NCI-H2029 (cell line): ENCODE measurements at places on chromosomes 5 and 9.
A peak's percentile ranks its signal among the peaks of the same experiment; 100 is the strongest.

DNA sequence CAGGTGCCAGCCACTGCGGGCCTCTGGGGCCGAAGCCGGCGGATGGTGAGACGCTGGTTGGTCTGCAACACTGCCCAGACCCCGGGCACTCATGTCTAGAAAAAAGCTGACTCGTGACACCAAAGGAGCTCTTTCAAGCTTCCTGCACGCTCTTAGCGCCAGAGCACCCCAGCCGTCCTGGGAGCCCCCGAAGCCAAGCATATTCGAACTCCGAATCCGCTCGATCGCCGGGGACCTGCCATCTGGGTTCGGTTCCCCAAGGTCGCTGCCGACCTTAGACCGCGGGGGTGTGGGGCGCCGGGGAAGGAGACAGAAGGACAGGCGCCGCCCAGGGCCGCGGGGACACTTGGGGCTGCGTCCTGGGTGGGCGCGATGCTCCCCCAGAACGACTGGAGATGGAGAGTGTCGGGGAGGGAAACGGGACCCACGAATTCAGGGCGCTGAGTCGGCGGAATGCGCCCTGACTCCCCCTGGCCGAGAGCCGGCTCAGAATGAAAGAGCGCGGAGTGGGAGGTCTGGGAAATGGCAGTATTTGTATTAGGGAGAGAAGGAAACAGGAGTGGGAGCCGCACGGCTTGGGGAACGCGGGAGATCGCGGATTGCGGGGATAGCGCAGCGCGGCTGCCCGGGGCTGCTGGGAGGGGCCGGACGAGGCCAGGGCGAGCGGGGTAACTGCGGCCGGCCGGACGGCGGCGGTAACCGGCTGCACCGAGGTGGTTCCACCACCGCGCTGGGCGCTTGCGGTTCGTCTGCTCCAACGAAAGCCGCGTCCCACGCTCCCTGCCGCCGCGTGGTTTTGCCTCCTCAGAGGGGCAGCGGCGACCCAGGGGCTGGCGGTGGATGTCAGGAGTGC is 20.1 kb upstream of the MARCHF6 start:
- DNase-seq: peak; percentile 24

DNA sequence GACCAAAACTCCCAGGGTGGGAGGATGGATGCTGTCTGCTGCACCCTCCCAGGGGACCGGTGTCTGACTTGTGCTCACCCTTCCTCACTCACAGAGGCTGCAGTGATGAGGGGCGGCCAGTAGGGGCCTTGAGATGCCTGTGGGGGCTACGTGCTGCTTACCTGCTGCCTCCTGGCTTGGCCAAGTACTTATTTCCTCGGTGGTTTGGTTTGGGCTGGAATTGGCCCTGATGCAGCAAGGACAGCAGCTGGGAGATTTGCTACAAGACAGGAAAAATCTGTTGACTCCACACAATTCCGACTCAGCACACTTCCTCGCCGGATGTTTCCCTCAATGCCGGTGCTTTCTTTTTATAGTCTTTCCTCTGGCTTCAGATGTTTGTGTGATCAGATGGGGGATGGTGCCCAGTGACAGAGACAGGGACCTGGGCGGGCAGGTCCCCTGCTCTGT is 6.6 kb downstream of the PCDH12 start:
- no peak for DNase-seq

DNA sequence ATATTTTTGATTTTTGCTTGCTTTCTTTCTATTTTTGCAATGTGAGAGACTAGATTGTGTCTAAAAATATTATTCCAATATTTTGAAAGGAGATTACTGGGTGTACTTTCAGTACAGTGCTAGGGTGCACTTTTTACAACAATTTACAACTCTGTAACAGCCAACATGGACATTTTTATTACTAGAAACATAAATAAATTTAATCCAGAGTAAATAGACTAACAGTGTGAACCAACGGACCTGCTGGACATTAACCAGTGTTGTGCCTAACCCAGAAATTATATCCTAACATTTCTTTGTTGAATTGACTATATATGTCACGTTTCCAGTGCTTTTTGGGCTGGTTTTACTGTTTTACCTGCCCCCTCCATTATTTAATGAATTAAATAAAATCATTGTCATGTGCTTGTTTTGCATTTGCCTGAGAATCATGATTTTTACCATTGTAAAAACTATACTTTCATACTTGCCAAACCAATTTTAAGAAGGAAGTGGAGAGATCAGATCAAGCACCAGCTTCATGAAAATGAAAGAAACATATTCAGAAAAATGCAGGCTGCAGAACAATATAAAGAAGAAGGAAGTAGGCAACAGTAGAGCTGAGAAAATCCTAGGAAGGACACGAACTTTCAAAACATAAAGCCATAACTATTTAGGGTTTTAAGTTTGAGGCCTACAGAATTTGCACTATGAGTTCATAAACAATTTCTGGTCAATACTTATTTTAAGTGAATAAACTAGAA is 400.8 kb upstream of the PIK3R1 start:
- DNase-seq: no peak

DNA sequence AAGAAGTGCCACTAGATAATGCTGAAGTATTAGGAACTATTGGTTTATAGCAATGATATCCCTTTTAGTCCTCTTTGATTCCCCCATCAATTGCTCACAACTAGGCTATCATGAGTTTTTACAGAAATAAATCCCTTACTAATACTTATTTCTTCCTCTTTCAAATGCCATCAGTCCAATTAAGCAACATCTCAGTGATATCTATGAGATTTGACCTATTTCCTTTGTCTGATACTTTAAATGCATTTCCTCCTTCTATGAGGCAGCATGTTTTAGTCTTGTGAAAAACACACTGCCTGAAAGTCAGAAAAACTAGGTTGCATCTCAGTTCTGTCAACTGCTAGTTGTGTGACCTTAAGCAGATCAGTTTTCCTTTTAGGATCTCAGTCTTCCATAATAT is 101.6 kb downstream of the FBXW11 start:
- no peak for DNase-seq

DNA sequence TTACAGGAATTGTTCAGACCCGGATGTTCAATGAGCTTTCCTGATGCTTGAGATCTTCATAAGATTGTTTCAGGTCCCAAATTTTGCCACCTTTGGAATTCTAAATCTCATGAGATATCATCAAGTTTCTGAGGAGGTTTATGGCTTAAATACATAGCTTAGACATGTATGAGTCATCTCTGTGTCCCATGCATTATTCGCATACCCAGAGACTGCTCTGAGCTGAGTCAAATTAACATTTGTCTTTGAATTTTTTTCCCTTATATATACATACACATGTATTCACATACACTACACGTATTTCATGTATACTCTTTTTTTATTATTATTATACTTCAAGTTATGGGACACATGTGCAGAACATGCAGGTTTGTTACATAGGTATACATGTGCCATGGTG is 744.6 kb downstream of the BRINP1 start:
- no peak for DNase-seq

DNA sequence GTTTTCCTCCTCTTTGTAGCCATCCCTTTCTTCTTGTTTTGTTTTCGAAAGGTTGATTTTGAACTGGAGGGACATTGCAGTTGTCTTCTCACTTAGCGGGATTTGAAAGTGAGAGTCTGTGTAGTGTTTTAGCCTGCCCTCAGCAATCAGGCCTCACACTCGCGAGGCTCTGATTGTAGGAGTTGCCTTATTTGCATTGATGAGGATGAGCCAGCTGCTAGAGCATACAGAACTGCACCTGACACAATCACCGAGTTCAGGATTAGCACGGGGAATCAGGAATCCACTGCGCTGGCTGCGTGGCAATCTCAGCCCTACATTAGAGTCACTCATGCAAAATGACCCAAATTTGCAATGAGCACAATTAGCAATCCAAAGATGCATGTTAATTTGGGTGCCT is 122.5 kb upstream of the TMEM161B start:
- no peak for DNase-seq

DNA sequence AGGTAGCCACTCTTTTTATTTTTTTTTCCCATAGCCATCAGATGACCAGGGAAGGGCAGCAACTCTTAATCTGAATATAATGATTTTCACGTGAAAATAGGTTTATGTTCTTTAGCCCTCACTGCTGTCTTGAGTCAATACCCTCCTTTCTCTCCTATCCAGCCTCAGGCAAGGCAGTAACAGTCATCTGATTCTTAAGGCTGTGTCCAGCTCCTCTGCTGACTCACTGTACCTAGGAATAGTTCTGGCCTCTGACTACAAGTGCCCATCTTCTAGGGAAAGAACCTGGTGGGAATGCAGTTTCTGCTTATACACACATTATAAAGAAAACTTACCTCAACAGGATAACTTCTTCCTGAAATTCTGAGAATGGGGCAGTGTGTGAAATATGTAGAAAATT is 30.7 kb downstream of the DHX29 start:
- no peak for DNase-seq

DNA sequence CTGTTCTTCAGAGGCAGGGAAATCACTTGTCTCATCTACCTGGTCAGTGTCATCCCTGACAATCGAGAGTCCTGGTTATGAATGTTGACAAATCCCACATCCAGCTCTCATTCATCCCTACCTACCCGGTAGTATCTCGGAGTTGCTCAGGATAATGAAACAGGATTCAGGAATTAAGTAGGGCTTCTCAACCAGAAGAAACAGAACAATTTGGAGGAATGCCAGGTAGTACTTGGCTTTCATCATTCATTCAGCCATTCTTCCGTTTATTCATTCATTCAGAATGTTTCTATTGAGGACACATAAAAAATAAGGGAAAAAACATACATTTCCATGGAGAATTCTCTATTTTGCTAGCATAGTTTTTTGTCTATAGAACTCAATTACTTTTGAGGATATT is 195.0 kb downstream of the ARHGEF28 start:
- DNase-seq: no peak

DNA sequence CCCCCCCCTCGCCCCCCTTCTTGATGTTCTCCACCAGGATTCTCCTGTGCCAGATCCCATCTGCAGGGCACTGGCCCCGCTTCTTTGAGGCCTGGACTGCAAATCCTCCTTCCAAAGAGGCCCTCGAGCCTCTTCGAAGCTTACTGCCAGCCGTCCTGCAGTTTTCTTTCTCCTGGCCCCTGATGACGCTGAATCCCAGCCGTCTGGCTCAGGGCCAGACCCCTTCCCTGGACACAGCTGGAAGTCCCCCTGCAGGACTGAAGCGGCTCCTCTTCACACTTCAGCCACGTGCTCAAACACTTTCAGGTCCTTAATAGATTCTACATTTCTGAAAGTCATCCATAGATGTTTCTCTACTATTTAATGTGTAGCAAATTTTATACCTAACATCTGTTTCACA is 121.5 kb downstream of the EHMT1 start:
- DNase-seq: peak; percentile 67

DNA sequence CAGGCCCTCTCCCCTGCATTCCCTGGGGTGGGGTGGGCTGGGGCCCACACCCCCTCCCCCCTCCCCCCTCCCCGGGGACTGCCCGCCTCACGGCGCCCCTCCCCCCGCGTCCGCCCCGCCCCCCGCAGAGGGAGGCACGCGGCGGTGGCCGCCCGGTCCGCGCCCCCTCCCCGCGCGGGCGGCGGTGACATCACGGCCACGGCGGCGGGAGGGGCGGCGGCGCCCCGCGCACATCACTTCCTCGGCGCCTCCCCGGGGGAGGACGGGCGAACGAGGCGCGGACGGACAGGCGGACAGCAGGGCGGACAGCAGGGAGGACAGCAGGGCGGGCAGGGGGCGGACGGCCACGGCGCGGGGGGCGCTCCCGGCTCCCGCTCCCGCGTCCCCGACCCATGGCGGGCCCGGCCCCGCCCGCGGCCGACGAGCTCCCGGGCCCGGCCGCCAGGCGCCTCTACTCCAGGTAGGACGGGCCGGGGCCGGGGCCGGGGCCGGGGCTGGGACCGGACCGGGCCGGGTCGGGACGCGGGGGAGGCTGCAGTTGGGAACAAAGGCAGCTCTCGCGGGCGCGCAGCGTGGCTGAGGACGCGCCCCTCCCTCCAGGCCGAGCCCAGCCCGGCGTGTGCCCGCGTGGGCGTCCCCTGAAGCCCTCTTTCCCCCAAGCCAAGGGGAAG is at the start of gene GPSM1:
Gene GPSM1, plus strand, starts transcription at position 236 of the 671 bp plus-strand sequence. Its CDS starts 157 bp downstream, at position 393.
- DNase-seq: no peak

DNA sequence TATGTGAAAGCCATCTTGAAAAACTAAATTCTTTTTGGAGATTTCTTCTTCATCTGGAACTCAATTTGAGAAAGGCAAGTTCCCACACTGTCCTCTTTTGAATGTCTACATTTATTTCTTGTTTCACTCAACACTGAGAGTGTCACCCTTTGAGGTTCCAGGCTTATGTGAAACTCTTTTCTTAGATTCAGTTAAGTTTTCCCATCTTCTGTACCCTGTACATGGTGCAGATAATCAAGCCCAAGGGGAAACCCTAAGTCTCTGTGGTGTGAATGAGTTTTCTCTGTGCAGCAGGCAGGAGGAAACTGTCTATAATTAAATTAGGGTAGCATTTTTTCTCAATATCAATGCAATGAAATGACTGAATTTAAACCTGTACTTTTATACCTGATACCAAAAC is 72.3 kb upstream of the PRLR start:
- no peak for DNase-seq

DNA sequence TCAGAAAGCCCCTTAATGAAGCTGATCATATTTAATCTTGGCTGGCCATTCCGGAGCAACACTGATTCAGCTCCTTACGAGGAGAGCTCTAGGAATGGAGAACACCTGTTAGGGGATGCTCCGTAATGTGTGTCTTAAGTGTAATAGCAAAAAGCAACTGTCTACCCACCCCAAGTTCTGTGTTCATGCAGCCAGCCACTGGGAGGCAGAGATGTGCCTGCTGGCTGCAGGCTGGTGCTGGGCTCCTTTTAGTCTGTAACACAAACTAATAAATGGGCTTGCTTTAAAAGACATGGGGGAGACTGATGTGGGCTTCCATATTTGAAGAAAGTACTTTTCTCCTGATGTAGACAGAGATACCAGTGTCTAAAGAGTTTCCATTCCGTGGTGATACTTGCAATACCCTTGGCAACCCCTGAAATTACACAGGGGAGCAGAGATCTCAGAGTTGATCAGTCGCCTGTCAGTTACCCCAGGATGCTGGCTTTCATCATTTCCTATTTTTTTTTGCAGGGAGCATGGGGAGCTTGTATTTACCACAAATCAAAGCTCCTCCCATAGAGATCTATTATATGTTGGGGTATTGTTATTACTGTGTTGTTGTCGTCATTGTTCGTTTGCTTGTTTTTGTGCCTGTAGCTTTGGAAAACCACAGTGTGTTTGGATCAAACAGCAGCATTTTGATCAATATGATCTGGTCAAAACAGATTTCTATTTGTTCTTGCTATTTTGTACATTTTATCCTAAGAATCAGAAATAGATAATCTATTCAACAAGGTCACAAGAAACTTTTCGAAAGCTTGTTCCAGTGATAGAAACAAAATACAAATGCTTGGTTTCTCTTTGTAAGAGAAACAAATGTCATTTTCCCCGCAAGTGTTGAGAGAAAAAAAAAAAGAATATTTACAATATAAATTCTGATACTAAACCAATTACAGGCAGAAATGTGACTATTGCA is 65.8 kb downstream of the MTX3 start:
- DNase-seq: no peak

GRCh38 chr9:93129691-93130500 is 4.2 kb downstream of the NINJ1 start:
- no peak for DNase-seq

GRCh38 chr9:130531670-130532069 is 47.7 kb upstream of the FUBP3 start:
- no peak for DNase-seq

- no peak for DNase-seq
Observed at GRCh38 chr5:136622747-136623146, 257.4 kb upstream of the TRPC7 start.
